Stimulated activated CD4-positive, alpha-beta T cell treated with anti-CD3 and anti-CD28 coated beads, TNF-alpha, amount 100 ng/mL, for 1 hour (primary cell): ENCODE measurements at places on chromosomes 12 and 14.

DNA sequence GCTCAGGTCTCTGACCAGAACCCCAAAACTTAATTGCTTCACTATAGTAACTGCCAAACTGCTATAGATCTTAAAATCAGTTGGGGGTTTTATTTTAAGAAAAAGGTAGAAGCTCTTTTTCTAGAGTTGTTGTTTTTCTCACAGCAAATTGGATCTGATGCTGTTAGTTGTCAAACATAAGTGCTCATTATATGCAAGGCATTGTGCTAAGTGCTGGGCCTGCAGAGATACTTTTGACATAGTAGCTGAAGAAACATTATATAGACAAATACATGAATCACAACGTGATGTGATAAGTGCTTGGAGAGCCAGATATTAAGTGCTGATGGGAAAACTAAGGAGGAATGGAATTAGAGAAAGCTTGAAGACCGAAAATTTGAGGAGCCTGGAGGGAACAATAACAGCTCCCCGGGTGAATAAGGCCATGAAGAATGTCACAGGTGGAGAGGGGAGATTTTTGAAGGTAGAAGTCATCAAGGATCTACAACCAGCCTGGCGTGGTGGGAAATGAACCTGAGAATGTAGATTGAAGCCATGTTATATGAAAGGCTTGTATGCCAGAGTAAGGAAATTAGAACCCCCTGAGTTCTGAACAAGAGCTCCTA is 126.5 kb downstream of the DYRK2 start:
- DNase-seq, result no peak

GRCh38 chr12:46933947-46934346 is 108.2 kb upstream of the SLC38A4 start:
- DNase-seq, result no peak

DNA sequence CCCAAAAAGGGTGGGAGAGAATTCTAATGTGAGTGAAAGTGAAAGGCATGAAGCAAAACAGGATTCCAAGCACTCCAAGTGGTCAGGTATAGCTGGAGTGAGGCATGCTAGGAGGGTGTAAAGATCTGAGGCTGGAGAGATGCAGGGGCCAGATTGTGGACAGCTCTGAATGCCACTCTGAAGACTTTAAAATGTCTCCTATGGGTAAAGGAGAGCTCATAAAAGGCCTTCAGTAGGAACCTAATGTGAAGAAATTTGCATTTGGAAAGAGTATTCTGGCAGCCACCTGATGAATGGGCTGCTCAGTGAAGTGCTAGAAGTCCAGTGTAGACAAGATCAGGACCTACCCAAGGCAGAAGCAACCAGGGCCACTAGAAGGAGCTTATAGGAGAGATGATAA is 68.9 kb downstream of the DNAI7 start:
- no peak for DNase-seq

- DNase-seq, result no peak
These were observed 62.9 kb upstream of the ELK3 start for GRCh38 chr12:96131230-96131788.

DNA sequence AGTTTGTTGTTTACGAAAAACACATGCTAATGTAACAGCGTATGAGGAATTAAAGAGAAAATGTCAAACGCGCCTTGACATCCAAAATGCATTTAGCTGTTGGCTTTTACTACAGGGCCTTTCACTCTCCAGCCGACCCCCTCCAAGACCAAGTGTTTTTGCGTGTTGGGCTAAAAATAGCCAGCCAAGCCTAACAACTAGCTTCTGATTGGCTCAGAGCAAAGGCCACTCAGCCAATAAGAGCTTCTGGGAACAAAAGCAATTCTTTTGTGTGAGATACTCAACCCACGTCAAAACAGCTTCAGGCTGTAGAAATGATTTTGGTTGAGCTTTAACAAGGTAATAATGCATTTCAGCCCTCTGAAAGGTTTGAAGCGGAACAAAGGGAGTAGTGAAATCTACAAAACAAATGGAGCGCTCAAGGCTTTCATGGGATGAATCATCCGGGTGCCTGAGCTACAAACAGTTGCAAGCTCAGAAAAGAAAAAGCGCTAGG is 198.7 kb upstream of the DCN start:
- DNase-seq, result no peak

GRCh38 chr14:24595073-24595808 is 14.2 kb downstream of the GZMH start:
- DNase-seq, result no peak

DNA sequence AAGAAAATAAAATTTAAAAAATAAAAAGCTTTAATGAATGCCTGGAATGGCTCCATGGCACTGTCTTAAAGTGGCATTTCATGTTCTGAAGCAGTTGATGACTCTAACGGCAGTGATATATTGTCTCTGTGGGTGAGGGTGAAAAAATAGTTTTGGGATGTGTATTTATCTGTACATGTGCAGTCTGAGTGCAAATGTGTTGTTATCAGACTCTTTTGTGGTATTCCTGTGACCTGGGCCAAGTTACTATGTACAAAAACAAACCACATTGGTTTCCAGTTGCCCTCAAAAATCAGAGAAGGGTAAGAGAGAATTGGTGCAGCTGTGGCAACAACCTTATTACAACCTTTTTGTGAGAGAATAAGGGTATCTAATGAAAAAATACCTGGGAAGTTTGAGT is 81.7 kb upstream of the CCDC91 start:
- DNase-seq, result no peak

- DNase-seq, result no peak
These were observed 1.8 kb upstream of the IPO4 start for GRCh38 chr14:24190416-24190815.

DNA sequence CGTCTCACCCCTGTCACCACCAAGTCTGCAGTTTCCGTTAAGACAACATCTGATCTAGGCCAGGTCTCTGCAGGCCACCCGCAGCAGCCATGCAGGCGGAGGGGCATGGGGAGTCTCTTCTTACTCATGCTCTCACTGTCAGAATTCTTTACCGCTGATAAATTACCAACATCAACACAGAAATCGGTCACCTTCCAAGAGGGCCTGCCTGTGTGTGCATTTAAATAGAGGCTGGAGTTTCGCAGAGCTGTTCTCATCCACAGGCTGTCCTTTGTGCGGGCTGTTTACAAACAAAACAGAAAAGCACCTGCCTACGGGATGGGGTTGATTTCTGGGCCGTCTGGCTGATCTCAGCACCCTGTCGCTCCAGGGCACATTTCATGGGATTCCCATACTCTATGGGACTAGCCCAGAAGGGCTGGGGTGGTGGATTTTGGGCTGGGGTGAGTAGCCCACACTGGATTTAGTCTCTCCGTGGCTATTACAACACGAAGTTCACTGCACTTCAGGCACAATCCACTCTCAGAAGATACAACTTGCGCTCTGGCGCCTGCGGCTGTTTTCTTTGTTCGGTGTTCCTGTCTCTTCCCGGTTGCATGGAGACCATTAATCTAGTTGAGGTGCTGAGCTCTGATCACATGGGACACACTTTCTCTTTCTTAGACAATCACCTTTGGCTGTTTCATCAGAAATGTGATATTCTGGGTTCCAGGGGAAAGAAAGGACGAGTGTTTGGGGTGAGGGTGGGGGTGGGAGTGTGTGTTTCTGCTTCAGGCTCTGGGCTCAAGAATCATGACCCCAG is 331.1 kb downstream of the GLT1D1 start:
- DNase-seq, result no peak

GRCh38 chr14:104563742-104564615 is 15.6 kb upstream of the C14orf180 start:
- peak; percentile 43 for DNase-seq

DNA sequence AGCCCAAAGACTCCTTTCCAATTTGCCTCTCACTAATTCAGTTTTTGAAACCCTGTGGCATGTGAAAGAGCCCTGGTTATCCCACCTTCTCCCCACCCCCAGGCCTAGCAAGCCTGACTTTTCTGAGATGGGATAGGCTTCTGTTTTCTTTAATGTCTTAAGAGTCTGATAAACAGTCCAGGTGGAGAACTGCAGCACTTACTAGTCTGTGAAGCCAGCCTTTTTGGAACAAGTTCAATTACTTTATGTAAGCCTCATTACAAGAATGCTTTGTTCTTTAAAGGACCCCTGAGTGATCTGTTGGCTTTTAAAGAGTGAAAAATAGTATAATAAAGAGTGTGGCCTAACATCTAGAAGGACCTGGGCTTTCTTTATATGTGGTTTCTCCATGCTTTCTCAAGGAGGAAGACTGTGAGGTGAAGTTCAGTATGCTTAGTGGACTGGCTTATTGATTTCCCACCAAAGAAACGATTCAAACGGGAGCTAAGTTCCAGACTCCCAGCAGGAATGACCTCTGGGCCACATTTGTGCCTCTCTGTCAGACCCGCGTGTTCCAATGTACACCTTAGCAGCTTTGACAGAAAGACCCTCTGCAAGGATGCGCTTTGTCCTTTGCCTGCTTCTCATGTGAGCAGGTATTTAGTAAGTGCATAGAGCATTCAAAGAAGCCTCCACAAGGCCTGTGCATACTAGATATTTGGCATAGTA is 129.5 kb downstream of the DAAM1 start:
- no peak for DNase-seq

GRCh38 chr12:69435644-69436043 is 34.5 kb upstream of the FRS2 start:
- no peak for DNase-seq

DNA sequence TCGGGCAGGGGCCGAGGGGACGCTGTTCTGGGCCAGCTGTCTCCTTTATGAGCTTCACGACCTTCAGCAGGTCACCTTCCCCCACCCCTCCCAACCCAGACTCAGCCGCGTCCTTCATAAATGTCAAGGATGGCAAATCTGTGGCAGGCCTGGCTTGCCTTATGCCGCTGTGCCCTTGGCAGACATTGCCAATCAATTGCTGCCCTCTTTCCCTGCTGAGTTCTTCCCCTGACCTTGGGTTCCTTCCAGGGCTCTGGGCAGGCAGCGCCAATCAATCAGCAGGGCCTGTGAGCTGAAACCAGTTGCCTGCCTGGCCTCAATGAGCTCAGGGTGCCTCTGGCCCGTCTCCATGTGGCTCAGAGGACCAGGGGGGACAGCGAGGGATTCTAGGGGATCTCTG is 7.7 kb downstream of the FAM222A start:
- DNase-seq, result no peak

DNA sequence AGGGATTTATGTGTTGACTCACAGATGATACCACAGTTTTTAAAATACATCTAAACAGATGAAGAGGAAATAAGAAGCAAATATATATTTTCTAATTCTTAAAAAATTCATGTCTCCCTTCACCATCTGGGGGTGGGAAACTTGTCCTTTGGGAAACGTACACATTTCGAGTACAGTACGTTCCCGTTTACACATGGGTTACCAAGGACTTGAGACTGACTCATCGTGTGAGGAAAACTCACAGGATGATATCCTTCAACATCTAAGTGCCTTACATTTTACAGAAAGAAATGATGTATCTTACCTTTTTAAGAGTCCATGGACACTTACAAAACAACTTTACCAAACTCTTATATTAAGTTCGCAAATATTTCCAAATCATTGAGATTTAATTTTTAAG is 16.0 kb upstream of the FBLN5 start:
- no peak for DNase-seq

DNA sequence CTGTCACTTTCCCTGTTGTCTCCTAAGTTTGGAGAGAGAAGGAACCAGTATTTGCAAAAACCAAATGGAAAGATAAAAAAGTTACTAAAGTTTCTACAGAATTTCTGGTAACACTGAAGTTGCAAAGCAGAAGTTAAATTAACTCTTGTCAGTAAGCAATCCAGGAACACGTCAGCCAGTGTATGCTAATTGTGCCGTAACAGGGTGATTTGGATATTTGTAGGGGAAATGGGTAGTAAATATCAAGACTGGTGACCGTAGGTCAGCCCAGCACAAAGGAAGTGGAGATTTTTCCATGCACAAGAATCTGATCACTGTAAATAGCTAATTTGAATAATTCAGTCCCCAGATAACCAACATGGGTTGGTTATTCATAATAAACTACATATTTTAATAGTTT is 2.3 kb downstream of the CDKN1B start:
- no peak for DNase-seq

GRCh38 chr14:89600950-89601826 is 184.2 kb upstream of the FOXN3 start:
- DNase-seq, result no peak

- DNase-seq, result no peak
These were observed 376.2 kb downstream of the DPF3 start for GRCh38 chr14:72517736-72518135.

GRCh38 chr14:32629236-32629635 is 300.1 kb downstream of the AKAP6 start:
- DNase-seq, result no peak

DNA sequence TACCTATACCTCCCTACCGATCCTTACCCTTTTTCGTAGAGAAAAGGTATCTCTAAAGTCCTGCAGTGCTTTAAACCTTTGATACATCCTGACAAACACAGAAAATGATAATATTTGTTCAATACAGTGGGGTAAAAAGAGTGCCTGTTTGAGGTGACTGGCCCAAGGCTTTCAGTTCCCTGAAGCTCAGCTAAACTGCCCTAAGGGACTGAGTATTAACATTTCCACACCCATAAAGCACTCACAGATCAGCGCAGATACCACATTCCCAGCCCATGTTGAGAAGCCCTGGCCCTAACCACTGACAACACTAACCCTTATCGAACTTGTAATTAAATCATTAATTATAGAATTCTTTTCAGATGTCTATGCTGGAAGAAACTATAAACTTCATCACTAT is 108.7 kb downstream of the DIP2B start:
- DNase-seq, result no peak

GRCh38 chr12:116143909-116144308 is 133.6 kb downstream of the MED13L start:
- DNase-seq, result no peak

DNA sequence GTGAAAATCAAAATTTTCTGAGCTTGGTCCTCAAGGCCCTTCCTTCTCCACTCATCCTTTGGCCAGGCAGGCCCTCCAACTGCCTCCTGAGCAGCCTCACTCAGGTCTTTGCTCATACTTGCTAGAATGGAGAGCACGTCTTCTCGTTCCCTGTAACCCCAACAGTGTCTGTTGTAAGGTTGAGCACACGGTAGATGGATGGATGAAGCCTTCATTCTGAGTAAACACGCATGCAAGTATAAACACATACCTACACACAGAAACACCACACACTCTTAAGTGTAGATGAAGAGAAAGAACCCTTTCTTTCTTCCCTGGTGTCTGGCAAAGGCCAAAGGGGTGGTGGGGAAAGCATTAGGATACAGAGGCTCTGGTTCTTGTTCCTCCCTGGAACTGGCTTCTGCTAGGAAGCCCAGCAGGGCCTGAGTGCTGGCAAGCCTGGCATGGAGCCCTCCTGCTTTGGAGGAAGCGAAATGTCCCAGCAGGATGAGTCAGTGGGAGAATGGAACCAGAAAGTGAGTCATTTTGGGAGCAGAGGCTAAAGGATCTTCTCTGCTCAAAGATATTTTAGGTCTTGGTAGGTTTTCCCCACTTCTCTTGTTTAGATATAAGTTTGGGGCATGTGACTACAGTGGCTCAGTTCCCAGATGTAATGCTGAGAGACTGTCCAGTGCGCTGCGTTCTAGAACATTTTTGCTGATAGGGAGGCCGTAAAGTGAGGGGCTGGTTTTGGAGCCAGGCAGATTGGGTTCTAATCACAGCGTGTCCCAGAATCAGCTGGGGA is 127.4 kb downstream of the CACNA1C start:
- no peak for DNase-seq

GRCh38 chr12:43208627-43209026 is 343.4 kb downstream of the ADAMTS20 start:
- no peak for DNase-seq
